Suppressor macrophage treated with lipopolysaccharide for 1 hour (primary cell): ENCODE measurements at places on chromosomes 11 and 22.

DNA sequence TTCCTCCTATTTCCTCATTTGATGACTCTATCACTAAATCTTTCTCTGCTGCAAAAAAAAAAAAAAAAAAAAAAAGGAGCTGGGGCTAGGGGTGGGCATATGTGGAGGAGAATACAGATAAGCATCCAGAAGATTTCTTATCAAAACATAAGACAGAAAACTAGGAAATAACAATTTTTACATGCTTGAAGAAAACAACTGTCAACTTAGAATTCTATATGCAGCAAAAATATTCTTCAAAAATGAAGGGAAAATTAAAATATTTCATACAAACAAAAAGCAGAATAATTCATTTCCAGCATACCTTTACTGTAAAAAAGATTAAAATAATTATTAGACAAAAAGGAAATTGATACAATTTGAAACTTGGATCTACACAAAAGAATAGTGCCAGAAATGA, 38.7 kb downstream of the GDPD4 start:
- DNase-seq = no peak

DNA sequence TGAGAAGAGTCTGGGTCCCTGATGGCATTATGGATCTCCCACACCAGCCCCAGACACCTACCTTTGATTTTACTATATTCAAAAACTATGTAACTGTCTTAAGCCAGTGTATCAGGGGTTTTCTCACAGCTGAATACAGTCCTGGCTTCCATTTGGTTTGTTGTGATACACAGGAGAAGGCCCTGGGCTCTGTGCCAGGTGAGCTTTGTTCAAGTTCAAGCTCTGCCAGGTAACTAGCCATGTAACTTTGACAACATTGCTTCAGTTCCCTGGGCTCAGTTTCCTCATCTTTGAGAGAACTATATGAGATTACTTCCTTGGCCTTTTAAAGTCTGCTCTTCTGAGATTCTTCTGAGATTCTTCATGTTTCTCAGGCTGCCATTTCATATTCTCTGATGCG, 327.5 kb upstream of the TENM4 start:
- DNase-seq = no peak

DNA sequence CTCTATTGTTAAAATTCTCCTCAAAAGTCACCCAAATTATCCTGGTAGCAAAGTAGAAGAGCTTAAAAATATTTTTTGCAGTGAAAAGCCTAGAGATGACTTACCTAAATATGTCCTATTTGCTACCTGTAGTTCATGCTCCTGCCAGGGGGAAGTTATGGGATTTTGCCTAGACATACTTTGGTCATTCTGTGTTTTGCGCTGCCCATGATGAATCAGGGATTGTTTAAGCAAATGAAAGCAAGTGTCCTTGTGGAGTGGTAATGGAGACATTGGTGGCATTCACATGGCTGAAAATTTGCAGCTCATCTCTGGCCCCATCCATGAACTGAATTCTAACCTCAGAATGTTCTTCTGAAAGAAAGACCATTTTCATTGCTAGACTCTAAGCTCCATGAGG, 14.6 kb upstream of the SESN3 start:
- peak; percentile 34 for DNase-seq

- DNase-seq = no peak
Observed at GRCh38 chr11:22656130-22656529, 10.3 kb upstream of the GAS2 start.

DNA sequence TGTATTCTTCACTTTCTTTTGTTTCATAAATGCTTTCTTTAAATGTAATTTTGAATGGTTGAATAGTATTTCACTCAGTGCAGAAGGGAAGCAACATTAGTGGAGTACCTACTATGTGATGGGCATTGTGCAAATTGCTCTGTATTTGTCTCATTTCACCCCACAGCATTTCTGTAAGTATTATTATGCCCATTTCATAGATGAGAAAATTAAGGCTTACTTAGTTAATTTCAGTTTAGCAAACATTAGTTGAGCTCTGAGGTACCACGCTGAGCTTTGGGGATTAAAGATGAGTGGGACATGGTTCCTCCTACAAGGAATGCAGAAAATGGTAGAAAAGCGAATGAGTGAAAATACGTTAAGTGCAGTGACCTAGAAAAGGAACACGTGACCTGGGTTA, 58.1 kb downstream of the SWAP70 start:
- no peak for DNase-seq

GRCh38 chr22:19035474-19036228, 86.6 kb downstream of the DGCR2 start:
- no peak for DNase-seq

GRCh38 chr11:121250843-121251242, 41.7 kb upstream of the SC5D start:
- DNase-seq = no peak

GRCh38 chr11:850775-851763, 8.4 kb downstream of the TSPAN4 start:
- no peak for DNase-seq

DNA sequence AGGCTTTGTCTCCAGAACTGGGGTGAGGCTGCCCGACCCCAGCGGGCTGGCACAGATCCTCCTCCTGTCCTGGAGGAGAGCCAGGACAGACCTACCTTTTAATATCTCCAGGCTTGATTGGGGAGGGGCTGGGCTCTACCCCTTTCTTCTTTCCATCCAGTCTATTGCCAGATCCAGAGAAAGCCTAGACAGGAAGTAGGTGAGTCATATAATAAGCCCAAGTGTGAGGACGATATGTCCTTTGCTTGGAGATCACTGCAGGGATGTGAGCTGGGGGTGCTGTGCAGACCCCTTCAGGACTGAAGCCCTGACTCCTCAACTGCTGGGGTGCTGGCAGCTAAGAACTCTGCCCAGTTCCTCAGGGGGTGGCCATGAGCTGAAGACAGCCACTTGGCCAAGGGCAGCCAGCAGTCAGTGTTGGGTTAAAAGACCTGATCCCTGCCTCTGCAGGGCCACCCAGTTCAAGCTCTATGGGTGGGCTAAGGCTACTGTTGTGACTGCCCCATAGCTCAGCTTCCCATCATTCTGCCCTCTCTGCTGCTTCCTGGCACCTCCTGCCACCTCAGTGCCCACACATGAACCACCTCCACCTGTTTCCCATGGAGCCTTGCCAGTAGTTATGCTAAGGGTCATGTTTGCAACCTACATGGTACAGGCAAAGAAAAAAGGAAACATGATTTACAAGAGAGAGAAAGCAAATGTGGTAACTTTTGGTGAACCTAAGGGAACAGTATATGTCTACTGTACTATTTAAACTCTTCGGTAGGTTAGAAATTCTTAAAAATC, 8.3 kb upstream of the C22orf39 start:
- no peak for DNase-seq

GRCh38 chr22:48151641-48152040, 1389.2 kb downstream of the TBC1D22A start:
- DNase-seq = no peak

DNA sequence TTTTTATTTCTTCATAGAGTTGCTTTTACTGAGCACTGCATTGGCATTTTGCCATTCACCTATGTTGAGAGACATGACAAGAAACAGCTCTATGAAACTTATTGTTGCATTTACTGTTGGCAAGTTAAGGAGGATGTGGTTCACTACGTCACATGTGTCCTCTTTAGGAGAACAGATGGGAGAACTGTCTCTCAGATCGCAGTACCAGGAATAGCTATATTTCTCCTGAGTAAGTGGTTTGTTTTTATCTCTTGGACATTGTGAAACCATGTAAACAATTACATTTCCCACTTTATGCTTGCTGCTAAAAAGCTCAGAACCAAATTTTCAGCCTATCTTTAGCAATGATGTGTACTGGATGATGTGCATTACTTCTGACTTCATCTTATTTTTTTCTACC, 34.8 kb upstream of the PSMA1 start:
- DNase-seq = peak; percentile 80

- no peak for DNase-seq
Observed at GRCh38 chr22:18032455-18033101, 8.2 kb upstream of the MICAL3 start.

GRCh38 chr11:65595131-65595530, 469 bp downstream of the KCNK7 start:
- no peak for DNase-seq

- DNase-seq = no peak
Observed at GRCh38 chr22:26619510-26619909, 1.7 kb upstream of the CRYBB1 start.

DNA sequence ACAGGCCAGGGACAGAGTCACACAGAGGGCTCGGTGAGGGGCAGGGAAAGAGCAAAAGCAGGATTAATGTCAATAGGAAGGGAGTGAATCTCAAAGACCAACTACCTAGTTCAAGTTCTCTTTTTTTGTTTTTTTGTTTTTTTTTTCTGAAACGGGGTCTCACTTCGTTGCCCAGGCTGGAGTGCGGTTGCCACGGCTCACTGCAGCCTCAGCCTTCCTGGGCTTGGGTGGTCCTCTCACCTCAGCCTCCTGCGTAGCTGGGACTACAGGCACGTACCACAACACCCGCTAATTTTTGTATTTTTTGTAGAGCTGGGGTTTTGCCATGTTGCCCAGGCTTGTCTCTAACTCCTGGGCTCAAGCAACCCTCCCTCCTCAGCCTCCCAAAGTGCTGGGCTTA, 9.7 kb upstream of the BCL9L start:
- no peak for DNase-seq

GRCh38 chr11:33214187-33214586, 43.0 kb upstream of the HIPK3 start:
- peak; percentile 97 for DNase-seq

DNA sequence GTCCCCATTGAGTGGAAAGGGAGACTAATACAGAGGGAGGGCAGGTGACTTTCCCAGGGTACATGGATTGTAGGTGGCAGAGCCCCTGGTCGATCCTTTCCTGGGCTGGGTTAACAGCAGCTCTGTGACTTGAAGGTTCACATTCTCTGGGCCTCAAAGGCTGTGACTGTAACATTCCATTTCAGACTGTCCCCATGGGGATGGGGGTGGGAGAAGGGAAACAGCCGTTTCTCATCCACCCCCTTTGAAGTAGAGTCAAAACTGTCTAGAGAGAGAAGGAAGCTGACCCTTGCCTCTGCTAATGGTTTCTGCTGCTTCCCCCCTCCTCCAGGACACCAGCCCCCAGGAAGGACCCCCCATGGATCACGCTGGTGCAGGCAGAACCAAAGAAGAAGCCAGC, 19.2 kb downstream of the MICALL1 start:
- DNase-seq = no peak

DNA sequence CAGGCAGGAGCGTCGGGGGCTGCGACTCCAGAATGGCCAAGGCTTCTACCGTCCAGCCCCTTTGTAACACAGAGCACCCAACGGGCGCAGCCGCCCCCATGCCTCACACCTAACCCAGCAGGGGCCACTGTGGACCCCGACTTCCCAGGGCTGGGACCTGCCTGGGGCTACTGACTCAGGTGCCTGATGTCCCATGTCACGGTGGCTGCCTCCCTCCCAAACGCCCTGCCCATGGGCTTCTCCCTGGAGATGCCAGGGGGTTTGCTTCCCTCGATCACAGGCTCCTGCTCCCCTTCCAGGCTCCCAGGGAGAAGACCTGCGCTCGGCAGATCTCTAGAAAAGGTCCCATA, 84.0 kb downstream of the MYEOV start:
- no peak for DNase-seq

DNA sequence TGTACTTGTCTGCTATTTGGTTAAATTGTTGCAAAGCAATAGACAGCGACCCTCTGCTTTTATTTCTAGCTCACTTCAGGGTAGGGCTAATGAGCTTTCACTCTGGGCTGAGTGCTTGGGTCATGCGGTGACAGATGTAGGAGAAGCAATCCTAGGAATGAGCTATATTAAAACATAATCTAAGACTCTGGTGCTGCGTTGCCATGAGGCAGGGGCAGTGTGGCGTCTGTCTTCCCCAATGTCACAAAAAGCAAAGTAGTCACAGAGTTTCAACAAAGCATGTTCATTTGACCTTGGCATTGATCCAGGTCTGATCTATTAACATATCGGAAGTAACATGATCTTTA, 55.5 kb upstream of the GRAMD1B start:
- DNase-seq = no peak

- no peak for DNase-seq
Observed at GRCh38 chr22:37196539-37197450, 8.7 kb upstream of the C1QTNF6 start.

- DNase-seq = no peak
Observed at GRCh38 chr11:67639438-67639859, at the start of gene TBX10. Gene TBX10, minus strand, starts transcription at chr11:67639763. Its CDS starts 291 bp downstream, at chr11:67639472.

GRCh38 chr22:41482319-41482935, 13.5 kb downstream of the ACO2 start:
- DNase-seq = peak; percentile 74

DNA sequence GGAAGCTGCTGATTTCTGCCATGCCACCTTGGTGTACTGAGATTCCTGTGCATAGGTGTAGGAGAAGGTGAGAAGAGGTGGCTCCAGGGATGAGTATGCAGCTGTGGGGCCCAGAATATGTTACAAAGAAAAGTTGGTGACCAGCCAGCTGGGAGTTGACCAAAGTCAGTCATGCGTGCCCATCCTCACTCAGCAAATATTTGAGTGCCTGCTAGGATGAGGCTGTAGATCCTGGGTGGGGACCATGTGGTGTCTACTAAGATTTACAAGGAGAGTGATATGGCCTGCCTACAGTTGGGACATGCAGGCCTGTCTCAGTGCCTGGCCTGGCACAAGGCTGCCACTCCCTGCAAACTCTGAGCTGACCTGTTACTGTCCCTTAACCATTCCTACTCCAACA, 19.4 kb downstream of the RNF185 start:
- no peak for DNase-seq
